ENCODE measurements at places on chromosomes 3 and 15.

DNA sequence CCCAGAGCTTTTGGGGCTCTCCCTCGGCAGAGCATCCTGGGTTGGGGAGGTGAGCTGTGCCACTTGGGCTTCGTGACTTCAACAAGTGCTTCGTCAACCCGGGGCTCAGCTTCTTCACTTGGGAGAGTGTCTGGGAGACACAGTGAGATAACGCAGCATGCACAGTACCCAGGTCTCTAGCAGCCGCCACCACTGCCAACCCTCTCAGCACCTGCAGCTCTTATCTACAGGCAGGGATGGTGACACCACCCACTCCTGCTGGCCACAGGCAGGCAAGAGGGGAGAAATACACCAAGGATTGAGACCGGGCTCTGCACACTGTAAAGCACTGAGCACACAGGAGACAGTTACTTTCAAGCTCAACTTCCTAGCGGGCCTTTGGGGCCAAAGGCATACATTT, 11.6 kb downstream of the TKT start:
- DNase-seq: no peak

- DNase-seq: no peak
Observed at GRCh38 chr3:39127269-39127907, 19.9 kb downstream of the TTC21A start.

- DNase-seq: no peak
Observed at GRCh38 chr15:27743638-27744037, 355.5 kb downstream of the OCA2 start.

GRCh38 chr15:82798531-82799166, 7.2 kb downstream of the FSD2 start:
- DNase-seq: no peak

- DNase-seq: no peak
Observed at GRCh38 chr15:43966646-43967045, 139.8 kb downstream of the WDR76 start.

DNA sequence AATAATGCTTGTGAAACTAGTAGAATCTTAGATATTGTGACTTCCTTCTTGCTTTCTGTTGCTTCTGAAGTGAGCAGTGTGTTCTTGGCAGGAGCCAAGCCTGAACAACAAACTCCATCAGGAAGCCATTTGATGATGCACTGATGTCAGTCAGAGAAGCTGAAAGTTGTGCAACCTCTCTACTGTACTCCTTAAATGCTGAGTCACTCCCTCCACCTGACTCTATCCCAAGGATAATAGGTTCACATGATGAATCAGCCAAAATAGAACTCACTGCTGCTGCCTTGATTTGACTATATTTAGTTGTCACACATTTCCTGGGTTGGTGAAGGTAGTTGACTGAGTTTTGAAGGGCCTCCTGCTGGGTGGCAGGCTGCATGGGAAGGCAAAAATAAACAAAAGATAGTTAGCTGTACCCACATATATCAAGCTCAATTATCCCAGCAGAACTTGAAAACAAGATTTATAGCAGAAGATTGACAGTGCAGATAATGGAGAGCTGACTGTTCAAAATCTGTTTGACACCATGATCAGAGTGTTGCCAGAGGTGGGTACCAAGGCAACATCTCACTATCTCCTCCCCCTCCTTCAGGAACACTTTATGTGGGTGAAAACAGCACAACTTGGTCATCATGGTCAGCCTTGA, 328.4 kb upstream of the DPH6 start:
- DNase-seq: peak; percentile 55

- DNase-seq: peak; percentile 9
Observed at GRCh38 chr15:35111861-35112260, 26.8 kb upstream of the NANOGP8 start.

- DNase-seq: no peak
Observed at GRCh38 chr3:106381286-106381938, 512.6 kb upstream of the CBLB start.

- no peak for DNase-seq
Observed at GRCh38 chr15:59354417-59355031, 18.1 kb downstream of the MYO1E start.

GRCh38 chr15:77420610-77421369, at the start of gene HMG20A:
TSS of gene HMG20A (plus strand) at chr15:77420888. CDS start at chr15:77458408, 37,520 bp downstream.
- DNase-seq: peak; percentile 87

- DNase-seq: no peak
Observed at GRCh38 chr3:134859341-134859740, 64.3 kb downstream of the EPHB1 start.

DNA sequence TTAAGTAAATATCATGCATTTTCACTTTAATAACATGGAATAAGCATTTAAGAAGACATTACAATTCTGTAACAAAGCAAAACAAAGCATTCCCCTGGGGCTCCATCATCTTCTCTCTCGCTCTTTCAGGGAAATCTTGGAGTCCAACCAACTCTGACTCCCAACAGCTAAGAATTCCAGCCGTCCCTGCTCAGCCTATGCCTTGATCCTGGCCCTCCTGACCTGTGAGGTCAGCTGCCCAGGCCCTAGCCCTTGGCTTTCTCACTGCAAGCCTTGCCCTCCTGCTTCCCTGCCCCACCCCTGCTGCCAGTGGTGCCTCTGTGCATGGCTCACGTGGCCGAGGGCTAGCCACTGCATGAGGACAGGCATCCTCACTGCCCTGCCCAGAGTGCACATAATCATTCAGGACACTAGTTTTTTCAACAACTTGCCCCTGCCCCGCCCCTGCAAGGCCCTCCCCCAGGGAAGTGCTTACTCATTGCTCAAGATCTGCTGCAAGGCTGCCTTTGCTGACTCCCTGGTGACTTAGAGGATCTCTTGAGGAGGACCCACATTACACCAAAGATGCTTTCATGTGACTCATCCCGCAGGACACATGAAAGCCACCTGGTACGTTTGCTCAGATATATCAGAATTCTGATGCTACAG, 37.6 kb downstream of the MTMR10 start:
- peak; percentile 85 for DNase-seq

DNA sequence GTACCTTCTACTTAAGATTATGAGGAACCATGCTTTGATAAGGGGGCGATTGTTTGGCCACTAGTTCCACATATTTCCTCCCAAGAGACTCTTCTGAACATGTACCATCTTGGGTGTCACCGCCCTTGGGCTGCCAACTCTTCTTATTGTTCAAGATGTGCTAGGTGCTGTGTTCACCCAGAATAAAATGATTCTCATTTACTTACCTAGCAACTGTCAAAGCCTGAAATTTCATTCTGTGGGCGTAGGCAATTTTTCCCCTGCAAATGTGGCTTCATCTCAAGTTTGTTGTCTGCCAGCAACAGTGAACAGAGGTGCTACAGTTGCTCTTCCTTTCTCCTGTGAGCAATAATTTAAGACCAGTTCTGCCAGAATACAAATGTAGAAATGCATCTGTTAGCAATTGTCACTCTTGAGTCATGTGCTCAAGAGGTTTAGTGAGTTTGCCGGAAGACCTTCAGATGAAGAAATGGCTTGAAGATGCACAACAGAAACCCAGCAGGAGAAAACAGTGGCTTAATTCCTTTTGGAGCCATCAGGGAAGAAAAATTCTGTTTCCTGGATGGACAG, 41.3 kb upstream of the RARB start:
- DNase-seq: peak; percentile 13

- no peak for DNase-seq
Observed at GRCh38 chr3:181896605-181897004, 184.9 kb downstream of the SOX2 start.

- no peak for DNase-seq
Observed at GRCh38 chr3:157427901-157428300, 8.7 kb upstream of the PTX3 start.

DNA sequence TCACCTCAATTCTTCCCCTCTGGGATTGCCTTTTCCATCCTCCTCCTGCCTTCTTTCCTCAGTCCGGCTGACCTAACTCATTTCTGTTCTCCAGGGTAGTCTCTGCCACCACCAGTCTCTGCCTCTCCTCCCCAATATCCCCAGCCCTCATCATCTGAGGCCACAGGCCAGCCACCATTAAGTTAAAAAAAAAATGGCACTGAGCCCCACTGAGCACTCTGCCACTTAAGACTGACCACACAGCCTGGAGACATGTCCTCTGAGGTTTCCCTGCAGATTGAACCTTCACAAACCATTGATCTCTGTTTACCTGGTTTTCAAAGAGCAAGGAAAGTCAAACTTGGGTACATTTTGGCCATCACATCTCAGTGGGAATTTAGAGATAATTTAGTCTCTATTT, 13.6 kb downstream of the LRRC2 start:
- DNase-seq: no peak

- DNase-seq: no peak
Observed at GRCh38 chr3:108983051-108983450, 29.4 kb upstream of the GUCA1C start.

DNA sequence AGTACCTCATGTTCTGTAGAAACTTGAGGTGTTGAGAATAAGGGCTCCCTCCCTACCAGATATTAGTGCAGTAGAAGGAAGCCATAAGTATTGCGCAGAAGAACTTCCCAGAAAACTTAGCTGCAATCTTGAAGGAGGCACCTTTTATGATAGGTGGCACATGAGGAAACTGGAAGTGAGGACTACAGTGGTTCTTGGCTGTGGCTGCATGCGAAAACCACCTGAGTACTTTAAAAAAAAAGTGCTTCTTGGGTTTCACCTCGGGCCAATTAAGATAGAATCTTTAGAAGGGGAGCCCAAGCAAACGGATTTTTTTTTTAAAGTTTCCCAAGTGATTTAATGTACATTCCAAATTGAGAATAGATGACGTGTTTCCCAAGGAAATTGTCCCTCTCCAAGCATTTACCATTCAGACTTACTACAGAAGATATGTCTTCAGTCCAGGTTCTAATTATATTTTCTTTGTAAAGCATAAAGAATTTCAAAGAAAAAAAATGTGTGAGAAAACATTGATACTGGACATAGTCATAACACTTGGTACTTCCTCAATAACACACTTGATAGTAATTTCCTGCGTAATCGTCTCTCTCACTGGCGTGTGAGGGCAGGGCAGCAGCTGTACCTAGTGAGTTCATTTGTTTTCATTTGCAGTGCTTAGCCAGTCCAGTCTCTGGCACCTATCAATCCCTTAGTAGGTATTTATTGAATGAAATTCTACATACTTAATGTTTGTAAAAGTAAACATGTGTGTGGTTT, 12.3 kb upstream of the NR1I2 start:
- peak; percentile 74 for DNase-seq

DNA sequence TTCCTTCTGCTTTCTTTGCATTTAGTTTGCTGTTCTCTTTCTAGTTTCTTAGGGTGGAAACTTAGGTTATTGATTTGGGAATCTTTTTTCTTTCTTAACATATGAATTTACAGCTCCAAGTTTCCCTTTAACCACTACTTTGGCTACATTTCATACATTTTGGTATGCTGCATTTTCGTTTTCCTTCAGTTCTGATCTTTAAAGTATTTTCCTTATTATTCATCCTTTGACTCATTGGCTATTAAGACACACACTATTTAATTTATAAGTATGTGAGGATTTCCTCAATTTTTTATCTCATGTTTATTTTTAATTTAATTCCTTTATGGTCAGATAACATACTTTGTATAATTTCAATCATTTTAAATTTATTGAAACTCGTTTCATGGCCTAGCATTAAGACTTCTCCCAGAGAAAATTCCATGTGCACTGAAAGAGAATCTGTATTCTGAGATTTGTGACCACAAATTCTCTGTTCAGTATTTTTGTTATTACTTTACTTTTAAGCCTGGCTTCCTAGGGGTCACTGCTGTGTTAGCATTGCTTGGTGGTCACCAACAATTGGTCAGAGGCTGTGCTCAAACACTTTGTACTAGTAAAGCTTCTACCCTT, 87.7 kb downstream of the CFAP20DC start:
- peak; percentile 65 for DNase-seq

GRCh38 chr3:37457378-37458065, 283.1 kb upstream of the LRRFIP2 start:
- no peak for DNase-seq

GRCh38 chr15:47964229-47964628, 156.6 kb upstream of the SLC24A5 start:
- no peak for DNase-seq

GRCh38 chr3:183875411-183875810, 9.3 kb downstream of the PARL start:
- DNase-seq: no peak

GRCh38 chr3:17402442-17402841, 340.0 kb downstream of the TBC1D5 start:
- no peak for DNase-seq

GRCh38 chr3:156826896-156827882, 1.0 kb downstream of the LEKR1 start:
- no peak for DNase-seq

- peak; percentile 84 for DNase-seq
Observed at GRCh38 chr15:62426387-62426956, 261.4 kb upstream of the C2CD4B start.
